ENCODE measurements at places on chromosomes 3 and 15.

GRCh38 chr3:77668376-77668775, 628.5 kb downstream of the ROBO2 start:
- no peak for DNase-seq

- DNase-seq: no peak
Measured at GRCh38 chr3:57154470-57155309, 10.5 kb downstream of the IL17RD start.

GRCh38 chr3:114460459-114460858, 166.6 kb downstream of the TIGIT start:
- no peak for DNase-seq

- no peak for DNase-seq
Measured at GRCh38 chr3:4394048-4394447, 73.0 kb downstream of the SUMF1 start.

DNA sequence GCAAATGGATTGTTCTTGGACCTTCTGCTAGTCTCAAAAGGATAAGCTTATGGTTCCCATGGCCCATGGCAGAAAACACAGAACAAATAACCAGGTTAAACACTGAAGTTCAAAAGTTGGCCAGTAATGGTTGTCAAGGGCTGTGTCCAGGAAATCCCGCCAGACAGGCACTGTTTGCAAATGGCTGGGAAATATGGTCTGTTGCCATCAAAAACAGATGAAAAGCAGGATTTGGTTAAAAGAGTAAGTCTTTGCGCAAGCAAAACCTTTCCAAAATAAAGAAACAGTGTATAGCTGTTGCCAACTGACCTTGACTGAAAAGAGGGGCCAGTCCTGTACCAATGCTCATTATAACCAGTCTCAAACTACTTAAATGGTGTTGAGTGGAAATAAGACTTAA, 58.6 kb downstream of the WWTR1 start:
- no peak for DNase-seq

DNA sequence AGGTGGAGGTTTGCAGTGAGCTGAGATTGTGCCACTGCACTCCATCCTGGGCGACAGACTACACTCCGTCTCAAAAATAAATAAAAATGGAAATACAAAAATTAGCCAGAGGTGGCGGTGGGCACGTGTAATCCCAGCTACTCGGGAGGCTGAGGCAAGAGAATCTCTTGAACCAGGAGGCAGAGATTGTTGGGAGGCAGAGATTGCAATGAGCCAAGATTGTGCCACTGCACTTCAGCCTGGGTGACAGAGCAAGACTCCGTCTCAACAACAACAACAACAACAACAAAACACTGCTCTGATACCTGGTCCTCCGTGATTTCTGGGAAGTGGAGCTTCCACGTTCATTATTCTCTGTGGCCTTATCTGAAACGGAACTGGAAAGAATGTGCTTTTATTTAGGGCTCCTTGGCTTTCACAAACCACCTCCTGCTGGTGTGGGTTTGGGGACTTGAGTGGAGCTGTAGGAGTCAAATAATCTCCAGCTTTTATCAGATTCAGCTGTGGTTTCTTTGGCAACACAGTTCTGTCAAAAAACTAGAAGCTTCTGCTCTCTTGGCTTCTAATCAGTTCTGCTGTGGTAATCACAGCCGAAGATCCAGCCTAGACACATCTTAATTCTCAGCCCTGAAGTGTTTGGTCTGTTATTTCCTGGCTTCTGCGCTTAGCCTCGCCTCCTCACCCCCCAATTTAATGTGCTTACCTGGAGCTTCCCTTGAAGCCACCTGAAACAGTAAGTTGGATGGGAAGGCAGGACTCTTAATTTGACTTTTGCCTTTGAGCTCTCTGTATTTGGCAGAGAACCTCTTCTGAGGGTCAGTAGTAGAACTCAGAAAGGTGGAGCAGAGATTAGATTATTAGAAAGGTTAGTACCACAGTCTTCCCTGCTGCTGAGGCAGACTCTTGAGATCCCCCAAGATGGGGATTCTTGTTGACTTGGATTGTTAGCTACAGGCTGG, 21.4 kb downstream of the IRAK2 start:
- DNase-seq: no peak

DNA sequence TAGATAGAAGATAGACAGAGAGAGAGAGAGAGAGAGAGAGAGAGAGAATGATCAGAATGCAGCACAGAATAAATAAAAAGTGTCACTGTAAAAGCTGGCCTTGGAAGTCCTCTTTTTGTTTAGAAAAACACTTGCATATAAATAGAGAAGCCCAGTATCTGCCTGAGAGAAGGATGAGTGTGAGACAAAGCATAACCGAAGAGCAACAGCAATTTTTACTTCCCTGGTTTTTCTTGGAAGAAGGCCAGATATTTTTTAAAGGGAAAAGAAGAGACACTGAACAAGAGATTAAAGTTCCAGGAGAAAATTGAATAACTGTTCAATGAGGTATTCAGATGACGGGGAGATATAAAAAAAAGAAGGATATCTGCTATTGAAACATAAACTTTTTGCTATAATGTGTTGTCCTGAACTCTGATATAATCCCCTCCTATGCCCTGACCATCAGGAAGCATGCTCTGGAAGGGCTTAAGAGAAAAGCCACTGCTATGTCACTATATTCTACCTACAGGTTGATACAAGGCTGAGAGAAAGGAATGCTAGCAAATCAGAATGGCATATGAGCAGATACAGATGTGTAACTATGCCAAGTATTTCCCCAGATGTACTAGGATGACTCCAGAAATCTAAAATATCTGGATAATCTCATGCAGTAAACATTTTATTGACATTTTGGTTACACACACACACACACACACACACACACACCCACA, 358.9 kb downstream of the RBMS3 start:
- no peak for DNase-seq
